ENCODE measurements at places on chromosomes 7 and 10. TPM values are rescaled to one million over a fixed set of nuclear protein-coding genes. Genes with fewer than 3 reads are reported as not detected.

GRCh38 chr10:29543715-29544114 is 91.1 kb downstream of the SVIL start:
- DNase-seq: no peak

Gene HMX2
- not detected for total RNA-seq

DNA sequence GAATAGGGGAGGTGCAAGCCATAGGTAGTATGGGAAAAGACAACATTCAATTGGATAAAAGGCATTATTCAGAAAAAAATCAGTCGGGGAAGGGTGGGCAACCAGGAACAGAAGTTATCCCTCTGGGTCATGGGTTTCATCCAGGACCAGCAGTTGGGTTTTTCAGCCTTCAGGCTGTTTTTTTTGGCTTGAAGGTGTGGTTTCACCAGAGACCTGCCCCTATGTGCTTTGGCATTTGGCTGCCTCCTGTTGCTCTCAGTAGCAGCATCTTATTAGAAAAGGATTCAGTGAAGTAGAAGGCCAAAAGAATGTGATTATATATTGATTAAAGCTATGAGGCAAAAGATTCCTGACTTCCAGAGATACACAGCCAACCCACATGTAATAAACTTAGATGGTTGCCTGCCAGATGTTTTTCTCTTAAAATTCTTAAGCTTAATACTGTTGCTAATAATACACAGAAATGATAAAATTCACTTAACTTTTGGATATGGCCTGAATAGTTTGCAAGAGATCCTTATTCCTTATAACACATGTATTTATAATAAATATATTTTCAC is 251.7 kb upstream of the CSTF2T start:
- DNase-seq: peak; percentile 35

GRCh38 chr10:124963866-124964720 is 22.2 kb downstream of the ZRANB1 start:
- DNase-seq: no peak

DNA sequence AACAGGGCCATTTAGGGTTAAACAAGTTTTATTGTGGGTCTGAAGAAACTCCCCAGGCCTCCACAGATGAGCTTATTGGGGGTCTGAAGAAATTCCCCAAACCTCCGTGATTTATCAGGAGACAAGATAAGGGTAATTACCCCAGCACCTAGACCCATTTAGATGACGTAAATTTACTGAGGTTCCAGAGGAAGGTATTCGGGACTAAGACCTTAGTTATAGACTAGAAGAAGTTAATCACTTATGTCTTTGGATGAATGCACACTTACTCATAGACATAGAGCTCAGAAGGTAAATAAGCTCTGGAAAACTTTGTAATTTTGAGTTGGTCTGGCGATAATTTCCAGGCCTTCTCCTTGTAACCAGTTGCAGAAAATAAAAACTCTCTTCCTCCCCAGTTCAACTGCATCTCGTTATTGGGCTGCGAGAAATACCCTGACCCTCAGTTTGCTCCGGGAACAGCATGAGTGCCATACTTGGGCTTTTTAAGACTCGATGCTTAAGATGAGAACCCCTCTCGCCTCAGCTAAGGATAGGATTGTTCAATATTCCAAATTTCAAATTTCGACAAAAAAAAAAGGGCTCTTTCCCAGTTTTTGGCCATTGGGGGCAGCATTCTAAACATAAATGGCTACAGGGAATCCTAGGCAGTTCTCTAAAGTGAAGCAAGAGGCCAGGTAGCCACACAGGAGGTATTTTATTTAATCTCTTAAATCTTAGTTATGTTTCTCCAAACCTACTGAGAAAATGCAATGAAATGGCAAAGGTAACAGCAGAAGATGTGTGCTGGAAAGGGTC is 74.7 kb upstream of the PFKP start:
- DNase-seq: no peak

DNA sequence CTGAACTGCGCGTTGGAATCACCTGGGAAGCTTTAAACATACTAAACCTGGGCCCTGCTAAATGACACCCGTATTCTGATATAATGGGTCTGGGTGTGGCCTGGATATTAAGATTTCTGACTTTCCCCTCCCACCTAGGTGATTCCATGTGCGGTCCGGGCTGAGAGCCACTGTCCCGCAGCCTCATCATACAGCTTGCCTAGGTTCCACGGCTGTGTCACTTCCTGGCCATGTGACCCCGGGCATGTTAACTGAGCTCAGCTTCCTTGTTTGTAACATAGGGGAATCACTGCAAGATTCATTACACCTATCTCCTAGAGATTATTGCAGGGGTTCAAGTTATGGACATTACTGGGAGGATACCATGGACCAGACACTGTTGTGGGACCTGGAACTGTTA is 472.7 kb upstream of the GALNT17 start:
- no peak for DNase-seq

DNA sequence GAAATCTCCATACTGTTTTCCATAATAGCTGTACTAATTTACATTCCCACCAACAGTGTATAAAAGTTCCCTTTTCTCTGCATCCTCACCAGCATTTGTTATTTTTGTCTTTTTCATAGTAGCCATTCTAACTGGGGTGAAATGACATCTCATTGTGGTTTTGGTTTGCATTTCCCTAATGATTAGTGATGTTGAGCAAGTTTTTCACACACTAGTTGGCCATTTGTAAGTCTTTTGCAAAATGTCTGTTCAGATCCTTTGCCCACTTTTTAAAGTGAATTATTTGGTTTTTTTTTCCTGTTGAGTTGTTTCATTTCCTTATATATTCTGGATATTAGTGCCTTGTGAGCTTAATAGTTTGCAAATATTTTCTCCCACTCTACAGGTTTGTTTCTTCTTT is 101.0 kb upstream of the NFE2L3 start:
- no peak for DNase-seq

DNA sequence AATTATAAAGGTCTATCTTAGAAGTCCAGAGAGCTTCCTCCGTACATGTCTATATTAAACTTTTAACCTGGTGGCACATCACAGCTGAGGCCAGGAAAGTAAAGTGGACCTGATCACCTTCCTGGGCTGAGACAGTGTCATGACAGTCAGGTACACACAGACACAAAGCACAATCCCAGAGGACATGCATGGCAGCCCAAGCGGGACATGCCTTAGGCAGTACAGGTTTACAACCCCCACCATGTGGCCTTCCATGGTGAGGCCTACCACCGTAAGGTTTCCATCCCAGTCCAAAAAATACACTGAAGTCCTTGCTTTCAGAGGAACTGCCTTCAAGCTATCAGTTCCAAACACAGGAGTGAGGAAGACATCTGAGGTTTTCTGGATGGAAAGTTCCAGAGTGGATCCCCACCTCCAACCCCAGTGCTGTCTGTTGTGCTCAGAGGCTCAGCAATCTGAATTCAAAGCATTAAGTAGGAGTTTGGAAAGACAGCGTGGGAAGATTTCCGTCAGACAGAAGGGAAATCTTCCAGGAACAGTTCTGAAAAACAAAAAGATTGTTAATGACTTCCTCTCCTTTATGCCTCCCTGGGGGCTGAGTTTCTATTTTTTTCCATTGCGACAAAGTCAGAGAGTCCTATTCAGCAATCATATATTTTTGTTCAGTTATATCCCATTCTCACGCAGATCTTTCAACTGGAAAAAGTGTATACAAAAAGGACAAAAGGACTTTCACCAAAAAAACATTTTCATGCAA is 20.1 kb downstream of the IFIT3 start:
- DNase-seq: no peak

DNA sequence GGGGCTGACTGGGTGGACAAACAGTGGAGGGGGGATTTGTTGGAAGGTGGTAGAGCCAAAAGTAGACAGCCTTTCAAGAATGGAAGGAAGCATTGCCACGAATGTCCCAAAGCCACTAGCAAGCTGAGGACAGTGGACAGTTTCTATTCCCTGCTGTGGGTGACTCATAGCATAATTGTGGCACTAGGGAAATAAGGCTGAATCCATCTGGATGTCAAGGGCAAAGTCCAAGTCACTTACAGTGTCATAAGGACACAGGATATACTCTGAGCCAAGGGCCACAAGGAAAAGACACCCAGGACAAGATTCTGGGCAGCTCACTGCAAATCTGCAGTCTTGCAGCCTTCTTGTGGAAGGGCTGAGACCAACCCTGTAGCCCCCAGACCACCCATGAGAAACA is 79.7 kb downstream of the FRMPD2 start:
- no peak for DNase-seq

DNA sequence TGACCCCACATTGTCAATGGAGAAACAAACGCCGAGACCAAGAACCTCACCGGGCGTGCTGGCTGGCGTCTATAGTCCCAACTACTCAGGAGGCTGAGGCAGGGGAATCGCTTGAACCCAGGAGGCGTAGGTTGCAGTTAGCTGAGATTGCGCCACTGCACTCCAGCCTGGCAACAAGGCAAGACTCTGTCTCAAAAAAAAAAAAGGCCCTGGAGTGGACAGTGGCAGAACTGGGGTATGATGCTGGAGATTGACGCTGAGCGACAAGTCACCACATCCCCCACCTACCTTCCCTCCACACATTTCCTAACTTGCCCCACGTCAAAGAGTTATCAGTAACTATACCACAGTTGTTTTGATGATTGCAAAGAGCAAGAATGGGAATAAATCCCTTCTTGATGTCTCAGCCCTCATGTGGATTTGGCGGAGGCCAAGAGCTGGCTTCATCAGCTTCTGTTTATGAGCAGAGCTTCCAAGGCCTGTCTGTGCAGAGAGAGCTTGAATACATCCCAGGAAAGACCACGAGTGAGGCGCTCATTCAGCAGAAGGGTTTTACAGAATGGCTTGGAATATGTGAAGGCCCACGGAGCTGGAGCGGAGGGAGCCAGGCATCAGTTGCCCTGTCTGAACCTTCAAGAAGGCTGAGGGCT is 28.0 kb upstream of the TNS3 start:
- DNase-seq: peak; percentile 48

Gene TFR2
- total RNA-seq: not detected

Gene GIMAP1
- 4.1 TPM for total RNA-seq

DNA sequence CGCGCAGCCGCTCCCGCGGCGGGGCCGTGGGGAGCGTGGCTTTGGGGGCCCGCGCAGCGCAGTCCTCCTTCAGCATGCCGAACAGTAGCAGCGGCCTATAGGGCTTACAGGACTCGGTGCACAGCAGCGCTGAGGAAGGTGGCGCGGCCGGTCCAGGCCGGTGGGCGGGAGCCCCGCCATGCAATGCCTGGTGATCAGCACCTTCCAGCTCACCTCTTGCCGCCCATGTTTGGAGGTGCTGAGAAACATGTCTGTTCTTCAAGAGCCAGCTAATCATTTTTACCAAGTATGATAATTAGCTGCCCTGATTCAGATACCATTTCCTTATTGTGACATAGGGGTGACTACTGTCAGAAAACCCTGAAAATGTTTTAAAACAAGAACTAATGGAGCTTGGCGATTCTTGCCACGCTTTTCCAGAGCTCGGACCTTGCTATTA is 33.5 kb upstream of the SFTPD start:
- no peak for DNase-seq

DNA sequence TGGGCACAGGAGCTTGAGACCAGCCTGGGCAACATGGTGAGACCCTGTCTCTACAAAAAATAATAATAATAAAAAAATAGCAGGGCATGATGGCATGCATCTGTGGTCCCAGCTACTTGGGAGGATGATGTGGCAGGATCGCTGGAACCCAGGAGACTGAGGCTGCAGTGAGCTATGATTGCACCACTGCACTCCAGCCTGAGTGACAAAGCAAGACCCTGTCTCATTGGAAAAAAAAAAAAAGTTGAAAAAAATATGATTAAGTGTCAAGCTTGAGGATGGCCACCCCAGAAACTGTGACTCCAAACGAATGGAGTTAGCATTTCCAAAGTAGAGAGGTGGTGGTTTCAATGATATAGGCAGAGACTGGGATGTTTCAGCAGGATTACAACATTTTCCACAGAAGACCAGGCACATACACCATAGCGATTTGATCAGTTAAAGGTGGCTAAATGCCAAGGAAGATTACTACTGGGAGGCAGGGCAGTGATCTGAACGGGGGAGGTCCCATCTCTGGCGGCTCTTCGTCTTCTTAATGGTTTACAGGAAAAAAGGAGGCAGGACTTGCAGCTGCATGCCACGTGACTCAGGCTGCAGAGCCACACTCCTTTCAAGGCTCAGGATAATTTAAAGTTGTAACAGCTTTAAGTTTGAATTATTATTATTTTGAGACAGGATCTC is 250.6 kb upstream of the GALNT17 start:
- no peak for DNase-seq

- no peak for DNase-seq
Measured at GRCh38 chr7:47568547-47568946, 13.4 kb downstream of the TNS3 start.

Gene MACC1
- 0.06 TPM for total RNA-seq

DNA sequence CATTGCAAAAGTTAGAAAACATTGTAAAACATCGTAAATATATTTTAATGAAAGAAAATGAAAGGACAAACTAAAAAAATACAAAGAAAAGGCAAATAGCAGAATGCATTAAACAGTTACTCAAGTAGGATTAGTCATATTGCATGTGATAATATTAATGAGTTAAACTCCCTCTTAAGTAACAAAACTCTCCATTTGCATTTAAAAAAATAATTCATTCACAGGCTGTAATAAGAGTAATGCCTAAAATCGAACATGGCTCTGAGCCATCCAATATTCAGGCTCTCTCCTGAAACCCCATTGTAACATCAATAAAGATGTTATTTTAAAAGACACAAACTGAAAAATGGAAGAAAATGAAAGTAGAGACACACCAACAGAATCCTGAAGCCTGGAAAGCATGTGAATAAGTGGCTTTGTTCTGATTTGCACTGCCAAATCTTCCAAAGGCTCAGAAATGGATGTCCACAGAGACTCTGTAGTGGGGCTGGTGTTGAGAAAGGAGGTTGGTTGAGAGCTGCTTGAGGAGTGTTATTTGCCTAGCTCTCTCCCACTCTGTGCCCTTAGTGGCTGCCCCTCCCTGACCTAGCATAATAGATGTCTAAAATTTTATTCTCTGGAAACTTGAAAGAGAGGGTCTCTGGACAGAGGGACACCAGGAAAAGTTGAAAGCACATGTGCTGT is 268.3 kb upstream of the MEOX2 start:
- DNase-seq: no peak

GRCh38 chr10:47401874-47402640 is 18.0 kb upstream of the ZNF488 start:
- peak; percentile 33 for DNase-seq

Gene TMEM270
- total RNA-seq: not detected

DNA sequence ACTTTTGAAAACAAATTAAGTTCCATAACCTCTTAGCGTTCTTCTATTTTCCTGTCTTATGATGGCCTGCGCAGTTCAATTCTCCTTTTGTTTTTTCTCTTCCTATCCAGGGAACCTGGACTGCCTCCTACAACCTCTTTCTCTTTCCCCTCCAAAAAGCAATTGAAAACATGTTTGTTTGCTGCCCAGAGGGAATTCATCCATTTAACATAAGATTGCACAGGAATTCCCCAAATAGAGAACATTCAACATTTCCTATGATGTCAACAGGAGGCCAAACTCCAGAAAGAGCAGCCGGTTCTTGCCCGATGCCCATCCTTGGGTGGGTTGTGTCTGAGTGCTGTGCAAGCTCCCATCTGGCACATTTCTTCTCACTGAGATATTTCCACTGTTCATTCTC is 94.2 kb upstream of the NRP1 start:
- no peak for DNase-seq

GRCh38 chr7:31720366-31720765 is 33.4 kb downstream of the PPP1R17 start:
- DNase-seq: no peak

Gene CALY
- total RNA-seq: not detected

All from right cardiac atrium (tissue), 5 donors.